ENCODE measurements at places on chromosomes 6 and 20.

DNA sequence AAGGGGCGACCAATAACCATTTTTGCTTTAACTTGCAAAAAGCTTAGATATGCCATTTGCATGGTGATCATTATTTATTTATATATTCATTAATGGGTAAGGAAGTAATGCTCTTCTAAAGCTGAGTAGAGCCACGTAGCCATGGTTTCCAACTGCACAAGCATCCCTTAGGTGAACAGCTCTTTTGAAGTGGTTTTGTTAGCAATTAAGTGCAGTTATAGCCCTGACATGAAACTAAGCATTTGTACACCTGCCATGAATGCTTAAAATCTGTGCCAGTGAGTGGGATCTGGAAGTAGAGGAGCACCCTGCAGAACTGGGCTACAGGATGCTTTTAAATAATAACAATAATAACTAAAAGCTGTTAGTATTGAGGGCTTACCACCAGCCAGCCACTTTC, 19.1 kb downstream of the TRAF3IP2 start:
- DNase-seq = no peak

DNA sequence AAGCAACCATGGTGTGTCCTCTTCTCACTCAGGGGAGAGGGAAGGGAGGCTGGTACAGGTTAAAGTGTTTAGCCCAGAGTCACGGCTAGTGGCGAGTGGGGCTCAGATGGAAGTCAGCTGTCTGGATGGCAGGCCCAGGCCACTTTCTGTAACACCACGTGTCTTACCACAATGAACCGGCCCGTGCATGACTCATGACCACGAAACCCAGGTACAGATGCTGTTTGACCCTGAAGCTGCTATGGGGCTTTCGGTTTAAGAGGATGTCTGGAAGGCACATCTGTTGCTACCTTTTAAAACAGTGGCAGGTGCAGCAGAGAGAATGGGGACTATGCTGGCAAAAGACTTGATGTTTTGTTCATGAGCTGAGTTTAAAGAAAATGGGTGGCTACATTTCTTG, 36.5 kb upstream of the MPC1 start:
- DNase-seq = peak; percentile 26

GRCh38 chr6:162704001-162704400, 23.6 kb downstream of the PRKN start:
- DNase-seq = no peak

DNA sequence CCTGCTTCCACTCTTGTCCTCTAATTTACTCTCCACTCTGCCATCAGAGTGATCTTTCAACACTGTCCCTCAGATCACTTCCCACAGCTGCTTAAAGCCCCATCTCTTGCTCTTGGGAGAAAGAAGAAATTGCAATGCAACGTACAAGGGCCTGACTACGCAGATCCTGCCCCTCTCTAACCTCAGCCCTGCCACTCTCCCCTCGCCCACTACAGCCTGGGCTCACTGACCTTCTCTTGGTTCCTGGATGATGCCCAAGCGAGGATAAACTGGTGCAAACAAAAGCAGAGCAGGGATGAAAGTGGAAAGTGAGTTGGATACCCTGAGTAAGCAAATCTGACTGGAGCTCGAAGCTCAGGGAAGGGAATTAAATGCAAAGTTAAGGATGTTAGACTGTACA, 92.9 kb downstream of the MAP3K5 start:
- DNase-seq = no peak

- DNase-seq = peak; percentile 84
These were observed 109.9 kb downstream of the NOL4L start for GRCh38 chr20:32474967-32475811.
